SJSA1 (cell line): ENCODE measurements at places on chromosomes 3 and 15.

DNA sequence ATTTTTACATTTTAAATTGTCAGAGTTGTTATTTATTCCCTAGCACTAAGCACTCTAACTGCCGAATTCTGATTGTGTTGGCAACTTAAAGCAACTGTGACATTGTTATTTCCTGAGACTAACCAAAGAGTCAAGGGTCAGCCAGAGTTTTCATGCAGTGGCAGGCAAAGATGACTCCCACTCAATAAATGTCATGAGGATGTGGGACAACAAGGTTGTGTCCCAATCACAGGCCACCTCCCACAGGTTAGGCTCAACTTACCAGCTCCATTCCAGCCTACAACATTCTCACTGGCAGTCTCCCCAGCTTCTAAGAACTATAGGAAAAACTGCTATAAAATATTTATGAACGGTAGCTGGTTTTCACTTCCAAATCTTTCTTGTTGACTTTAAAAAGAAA, 80.1 kb downstream of the RSL24D1 start:
- no peak for DNase-seq

DNA sequence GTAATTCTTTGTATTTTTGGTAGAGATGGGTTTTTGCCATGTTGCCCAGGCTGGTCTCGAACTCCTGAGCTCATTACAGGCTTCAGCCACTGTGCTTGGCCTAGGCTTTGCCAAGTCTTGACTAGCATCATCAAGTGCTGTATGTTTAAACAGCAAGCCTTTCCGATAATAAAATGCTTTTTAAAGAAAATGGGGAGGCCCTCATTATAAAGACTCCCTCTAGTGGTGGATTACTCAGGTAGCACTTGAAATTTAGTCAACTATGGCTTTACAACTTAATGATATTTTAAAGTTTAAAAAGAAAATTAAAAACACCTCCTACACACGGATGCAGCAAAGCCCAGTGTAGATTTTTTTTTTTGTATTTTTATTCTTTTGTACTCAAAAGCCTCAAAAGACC, 213.6 kb downstream of the GAP43 start:
- DNase-seq = no peak

- DNase-seq = no peak
Observed at GRCh38 chr15:81869161-81869954, 176.5 kb downstream of the MEX3B start.

- DNase-seq = no peak
Observed at GRCh38 chr3:60989626-60990441, 261.4 kb downstream of the FHIT start.
